ENCODE measurements at places on chromosomes 16 and 17.
A peak's percentile ranks its signal among the peaks of the same experiment; 100 is the strongest.

GRCh38 chr16:8630255-8630953 lies 8.9 kb downstream of the METTL22 start:
- no peak for DNase-seq

- DNase-seq = peak; percentile 16
Measured at GRCh38 chr17:15492791-15493692, 25.6 kb upstream of the CDRT4 start.

- no peak for DNase-seq
Measured at GRCh38 chr16:11087691-11088073, 143.3 kb downstream of the CLEC16A start.

DNA sequence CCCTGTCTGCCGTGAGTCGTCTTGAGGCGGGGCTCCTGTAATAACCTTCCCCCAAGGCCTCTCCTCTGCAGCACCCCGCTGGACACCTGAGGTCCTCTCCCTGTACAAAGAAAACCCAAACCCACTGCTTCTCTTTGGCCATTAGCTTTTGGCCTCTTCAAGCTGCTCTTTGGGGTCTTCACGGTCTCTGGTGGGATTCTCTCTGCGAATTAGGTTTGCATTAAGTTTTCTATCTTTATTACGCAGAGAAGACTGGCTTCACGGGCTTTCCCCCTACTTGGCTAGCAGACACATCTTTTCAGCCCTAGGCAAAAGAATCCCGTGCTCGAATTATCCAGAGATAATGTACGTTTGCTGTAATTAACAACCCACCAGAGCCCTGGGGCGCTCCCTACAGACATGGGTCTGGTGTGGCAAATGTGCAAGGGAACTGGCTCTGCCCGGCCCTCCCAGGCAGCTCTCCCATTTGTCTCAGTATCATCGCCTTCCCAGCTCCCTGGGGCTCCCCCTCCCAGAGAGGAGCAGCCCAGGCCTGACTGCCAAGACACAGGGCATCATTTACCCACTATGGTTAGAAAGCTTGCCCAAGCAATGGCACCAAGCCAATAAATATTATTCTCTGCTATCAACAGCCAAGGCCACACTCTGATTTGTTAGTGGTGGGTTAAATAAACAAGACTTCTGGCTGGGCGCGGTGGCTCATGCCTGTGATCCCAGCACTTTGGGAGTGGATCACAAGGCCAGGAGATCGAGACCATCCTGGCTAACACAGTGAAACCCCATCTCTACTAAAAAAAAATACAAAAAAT lies 24.7 kb upstream of the KLHDC4 start:
- peak; percentile 22 for DNase-seq
